ENCODE measurements at places on chromosomes 5 and 9.

DNA sequence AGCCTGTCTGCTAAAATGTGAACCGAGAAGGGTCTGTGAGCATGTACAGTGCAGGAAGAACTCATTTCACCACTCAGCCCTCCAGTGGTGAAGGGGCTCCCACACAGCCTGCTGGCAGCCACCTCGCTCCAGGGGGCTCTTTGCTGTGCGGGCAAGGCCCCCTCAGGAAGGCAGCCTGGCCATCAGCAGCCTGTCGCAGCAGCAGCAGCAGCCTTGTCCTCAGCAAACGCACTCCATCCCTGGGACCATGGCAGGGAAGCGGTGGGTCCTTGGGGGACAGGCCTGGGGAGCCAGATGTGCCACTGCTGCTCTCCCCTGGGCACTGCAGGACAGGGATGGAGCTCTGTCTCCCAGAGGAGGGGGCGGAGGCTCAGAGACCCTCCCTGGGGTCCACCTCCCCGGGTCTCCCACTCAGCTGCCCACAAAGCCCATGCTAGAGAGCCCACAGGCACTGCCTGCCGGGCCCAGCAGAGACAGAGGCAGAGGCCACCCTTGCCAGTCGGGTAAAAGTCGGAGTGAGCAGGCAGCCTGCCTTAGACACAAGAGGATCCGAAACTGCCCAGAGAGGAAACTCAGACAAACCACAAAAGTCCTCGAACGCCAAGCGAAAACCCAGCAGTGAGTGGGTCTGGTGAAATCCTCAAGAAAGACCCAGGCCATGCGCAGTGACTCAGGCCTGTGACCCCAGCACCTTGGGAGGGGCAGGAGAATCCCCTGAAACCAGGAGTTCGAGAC is 8.0 kb downstream of the BRD3 start:
- DNase-seq: no peak

DNA sequence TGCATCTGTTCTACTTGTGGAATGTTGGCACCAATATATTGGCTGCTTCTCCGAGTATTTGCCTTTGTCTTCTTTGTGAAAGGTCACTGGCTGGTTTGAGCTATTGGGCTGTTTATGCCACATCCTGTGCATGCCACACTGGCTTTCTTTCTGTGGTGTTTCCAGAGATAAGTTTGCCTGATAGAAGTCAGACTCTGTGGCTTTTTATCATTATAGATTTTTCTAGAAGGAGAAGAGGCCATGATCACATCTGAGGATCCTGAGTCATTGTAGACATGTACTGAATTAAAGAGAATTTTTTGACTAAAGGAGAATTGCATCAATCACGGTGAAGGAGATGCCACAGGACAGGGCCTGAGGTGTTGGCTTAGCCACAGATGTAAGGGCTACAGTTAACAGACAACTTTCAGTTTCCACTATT is 26.5 kb upstream of the CDKN2B start:
- no peak for DNase-seq

DNA sequence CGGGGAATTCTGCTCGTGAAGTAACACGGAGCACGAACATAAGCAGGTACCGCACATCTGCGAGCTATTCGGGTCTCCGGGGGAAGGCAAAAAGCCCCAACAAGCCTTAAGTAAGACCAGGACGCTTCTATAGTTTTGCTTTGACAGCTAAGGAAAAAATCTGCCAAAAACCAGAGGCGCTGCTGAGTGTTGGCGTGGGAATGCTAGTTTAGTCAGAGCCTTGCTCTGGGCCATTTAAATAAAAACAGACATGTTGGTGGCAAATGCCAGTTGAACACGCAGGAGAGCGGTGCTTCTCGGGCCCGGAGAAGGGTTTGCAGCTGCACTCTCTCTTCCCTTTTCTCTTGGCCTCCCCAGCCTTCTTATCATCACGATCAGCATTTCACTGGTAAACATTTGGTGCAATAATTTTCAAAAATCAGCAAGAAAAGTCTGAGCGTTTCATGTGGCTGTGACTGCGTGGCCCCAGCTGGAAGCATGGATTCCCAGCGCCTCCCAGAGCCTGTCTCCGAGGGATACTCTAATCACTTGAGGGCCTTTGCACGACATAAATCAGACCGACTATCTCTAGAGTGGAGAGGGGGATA is 6.4 kb upstream of the NOTCH1 start:
- DNase-seq: no peak

GRCh38 chr9:96574931-96575351 is 44.7 kb downstream of the CDC14B start:
- no peak for DNase-seq

GRCh38 chr9:113205432-113205831 is 15.6 kb downstream of the FKBP15 start:
- DNase-seq: no peak

DNA sequence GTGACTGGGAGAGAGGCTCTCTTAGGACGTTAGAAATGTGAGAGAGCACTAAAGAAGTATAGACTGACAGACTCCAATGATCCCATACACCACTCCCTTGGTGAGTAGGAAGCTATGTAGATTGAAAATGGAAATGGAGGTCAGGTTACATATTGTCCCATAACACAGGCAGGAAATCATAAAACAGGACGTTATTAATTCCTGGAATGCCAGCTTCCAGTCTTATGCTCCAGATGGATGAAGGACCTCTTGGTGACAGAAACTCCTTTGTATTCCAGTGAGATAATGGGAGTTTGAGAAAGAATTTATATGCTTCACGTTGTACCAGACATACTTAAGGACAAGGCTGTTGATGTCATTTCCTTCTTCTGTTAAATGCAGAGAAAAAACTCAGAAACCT is 338.2 kb upstream of the ITGA1 start:
- no peak for DNase-seq

GRCh38 chr9:5446451-5447236 is 3.7 kb upstream of the CD274 start:
- no peak for DNase-seq

- no peak for DNase-seq
Observed at GRCh38 chr5:41191249-41191648, 22.1 kb downstream of the C6 start.

- DNase-seq: no peak
Observed at GRCh38 chr5:3584724-3585531, 10.7 kb upstream of the IRX1 start.

DNA sequence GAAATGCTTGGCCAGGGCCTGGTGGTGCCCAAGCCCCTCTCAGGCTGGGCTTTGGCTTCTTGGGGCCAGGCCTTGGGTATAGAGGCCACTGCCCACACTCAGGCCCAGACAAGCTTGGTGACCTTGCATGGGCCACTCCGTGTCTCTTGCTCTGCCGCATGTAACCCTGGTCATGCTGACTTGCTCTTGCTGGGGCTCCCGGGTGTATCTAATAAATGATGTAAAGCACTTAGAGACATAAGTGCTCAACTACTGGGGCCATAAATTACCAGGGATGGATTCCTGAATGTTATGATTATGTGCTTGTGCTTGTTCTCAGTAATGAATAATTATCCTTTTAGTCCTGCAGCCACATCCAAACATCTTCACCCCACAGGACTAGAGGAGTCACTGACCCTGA is 54.0 kb downstream of the C5orf15 start:
- DNase-seq: no peak

- DNase-seq: no peak
Observed at GRCh38 chr9:101601904-101602765, 7.4 kb upstream of the PPP3R2 start.

DNA sequence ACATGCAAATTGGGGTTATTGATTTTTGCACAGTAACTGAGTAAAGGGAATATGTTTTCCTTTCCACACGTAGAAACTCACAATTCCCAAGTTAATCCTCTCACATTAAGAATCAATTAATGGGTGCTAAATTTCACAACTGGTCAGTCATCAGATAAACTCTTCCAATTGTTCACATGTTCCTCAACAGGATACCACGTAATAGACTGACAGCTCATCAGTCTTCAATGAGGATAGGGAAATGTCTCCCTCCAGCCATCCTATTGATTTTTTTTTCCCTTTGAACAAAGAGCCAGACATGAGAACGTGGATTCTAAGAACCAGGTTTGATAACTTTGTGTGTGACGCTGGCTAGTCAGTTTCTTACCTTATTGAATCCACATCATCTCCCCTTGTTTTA is 768 bp upstream of the CER1 start:
- DNase-seq: no peak

GRCh38 chr9:125650271-125650737 is 56.7 kb downstream of the MAPKAP1 start:
- DNase-seq: no peak

- DNase-seq: no peak
Observed at GRCh38 chr5:14595891-14596290, 14.3 kb downstream of the OTULINL start.

GRCh38 chr5:125323613-125324012 is 577.2 kb upstream of the ZNF608 start:
- no peak for DNase-seq

DNA sequence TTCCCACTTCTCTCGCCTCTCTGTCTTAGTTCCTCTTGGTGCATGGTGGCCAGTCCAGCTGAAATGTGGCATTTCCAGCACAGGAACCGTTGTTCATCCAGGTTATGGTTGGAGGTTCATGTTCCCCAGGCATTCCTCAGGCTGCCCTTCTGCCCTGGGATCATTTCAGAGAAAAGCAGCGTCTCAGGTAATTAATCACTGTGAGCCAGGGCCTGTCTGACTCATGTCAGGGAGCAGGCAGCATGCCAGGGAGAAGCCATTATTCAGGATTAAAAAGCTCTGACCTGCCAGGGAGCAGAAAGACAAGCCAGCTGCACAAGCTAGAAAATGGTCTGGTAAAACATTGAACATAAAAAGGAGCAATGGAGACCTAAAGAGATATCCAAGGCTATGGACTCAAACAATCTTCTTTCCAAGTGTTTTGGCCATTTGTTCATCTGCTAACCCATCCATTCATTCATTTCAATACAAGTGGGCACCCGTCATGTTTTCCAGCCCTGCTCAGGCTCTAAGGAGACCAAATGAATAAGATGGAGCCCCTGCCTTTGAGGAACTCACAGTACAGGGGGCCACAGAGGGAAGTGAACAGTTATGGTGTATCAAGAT is 241.4 kb downstream of the DRD1 start:
- no peak for DNase-seq

- DNase-seq: no peak
Observed at GRCh38 chr5:93349613-93350012, 231.4 kb downstream of the NR2F1-AS1 start.

- no peak for DNase-seq
Observed at GRCh38 chr9:4979239-4979638, 5.8 kb upstream of the JAK2 start.

DNA sequence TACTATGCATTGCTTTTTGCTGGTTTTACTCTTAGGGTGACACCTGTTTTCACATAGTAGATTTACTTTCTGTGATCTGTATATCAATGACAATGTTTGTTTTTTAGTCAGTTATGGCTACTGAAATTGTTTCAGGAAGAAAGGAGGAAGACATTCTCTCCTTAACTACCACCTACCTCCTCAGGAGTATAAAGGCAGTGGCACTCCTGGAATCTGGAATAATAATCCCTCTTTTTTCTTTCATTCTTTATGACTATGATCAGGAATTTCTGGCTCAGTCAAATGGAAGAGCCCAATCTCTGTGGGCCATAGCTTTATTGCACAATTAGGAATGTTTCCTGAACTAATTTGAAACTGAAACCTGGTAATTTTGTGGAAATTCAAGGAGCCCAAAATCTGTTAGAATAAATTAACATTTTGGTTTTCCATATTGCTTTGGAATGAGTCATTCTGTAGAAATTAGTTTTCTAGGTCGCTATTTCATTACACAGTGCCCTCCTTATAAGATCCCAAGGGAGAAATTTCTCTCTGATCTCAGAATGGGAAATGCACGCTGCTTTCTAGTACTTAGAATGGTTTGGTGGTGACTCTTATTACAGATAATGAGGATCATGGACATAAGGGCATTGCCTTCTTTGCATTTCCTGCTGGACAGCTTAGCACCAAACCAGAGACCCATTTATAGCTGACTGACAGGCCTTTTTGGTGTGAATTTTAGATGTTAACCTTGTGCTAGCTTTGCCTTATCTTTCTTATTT is 95.3 kb upstream of the VLDLR start:
- DNase-seq: no peak

- DNase-seq: no peak
Observed at GRCh38 chr5:101390151-101390908, 487.2 kb upstream of the ST8SIA4 start.

DNA sequence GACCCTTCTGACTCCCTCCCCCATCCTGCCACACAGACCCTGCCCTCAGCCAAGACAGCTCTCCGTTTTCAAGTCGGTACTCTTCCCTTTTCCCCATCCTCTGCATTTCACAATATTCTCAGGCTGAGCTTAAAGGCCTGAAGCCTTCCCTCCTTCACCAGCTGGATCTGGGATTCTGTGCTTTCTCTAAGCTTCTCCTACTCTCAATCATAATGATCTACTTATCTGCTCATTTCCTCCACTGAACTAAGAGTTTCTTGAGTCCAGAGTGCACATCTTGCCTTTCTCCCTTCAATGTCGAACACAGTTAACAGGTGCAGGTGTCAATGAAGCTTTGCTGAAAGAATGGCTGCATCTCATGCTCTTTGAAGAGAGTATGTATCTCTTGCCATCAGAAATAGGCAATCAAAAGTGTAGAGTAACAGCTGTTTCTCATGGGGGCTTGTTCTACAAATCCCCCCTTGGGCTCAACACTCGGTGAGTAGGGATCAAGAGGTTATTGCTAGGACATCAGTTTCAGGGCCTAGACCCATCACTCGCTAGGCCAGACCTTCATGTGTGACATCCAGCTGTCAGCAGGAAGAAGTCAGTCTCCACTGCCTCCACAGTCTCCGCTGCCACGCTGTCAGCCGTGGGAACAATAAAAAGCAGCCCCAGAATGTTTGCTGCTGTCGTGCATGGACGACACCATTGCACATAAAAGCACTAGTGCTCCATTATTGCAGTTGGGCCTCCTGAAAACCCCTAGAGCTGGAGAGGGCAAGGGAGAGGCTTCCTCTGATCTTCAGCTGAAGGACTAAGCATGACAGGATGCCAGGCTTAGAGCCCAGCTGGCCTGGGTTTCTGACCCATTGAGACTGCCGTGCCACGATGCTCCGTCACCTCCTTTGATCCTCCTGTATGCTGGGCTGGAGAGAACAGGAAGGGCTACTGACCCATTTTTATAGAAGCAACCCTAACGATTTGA is 23.7 kb downstream of the TRAF1 start:
- no peak for DNase-seq

- no peak for DNase-seq
Observed at GRCh38 chr9:71844808-71845207, 66.2 kb downstream of the ABHD17B start.

DNA sequence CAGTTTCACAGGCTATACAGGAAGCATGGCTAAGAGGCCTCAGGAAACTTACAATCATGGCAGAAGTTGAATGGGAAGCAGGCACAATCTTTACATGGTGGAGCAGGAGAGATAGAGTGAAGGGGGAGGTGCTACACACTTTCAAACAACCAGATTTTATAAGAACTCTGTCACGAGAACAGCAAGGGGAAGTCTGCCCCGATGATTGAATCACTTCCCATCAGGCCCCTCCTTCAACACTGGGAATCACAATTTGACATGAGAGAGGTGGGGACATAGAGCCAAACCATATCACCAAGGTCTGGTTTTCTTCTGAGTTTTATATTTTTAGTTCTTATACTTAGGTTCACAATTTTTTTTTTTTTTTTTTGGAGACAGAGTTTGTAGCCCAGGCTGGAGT is 16.1 kb downstream of the ZCCHC9 start:
- DNase-seq: no peak

All from stimulated activated CD4-positive, alpha-beta T cell treated with anti-CD3 and anti-CD28 coated beads, Interleukin-2, amount 100 ng/mL, for 4 hours (primary cell).